ENCODE measurements at places on chromosomes 11 and 22.

DNA sequence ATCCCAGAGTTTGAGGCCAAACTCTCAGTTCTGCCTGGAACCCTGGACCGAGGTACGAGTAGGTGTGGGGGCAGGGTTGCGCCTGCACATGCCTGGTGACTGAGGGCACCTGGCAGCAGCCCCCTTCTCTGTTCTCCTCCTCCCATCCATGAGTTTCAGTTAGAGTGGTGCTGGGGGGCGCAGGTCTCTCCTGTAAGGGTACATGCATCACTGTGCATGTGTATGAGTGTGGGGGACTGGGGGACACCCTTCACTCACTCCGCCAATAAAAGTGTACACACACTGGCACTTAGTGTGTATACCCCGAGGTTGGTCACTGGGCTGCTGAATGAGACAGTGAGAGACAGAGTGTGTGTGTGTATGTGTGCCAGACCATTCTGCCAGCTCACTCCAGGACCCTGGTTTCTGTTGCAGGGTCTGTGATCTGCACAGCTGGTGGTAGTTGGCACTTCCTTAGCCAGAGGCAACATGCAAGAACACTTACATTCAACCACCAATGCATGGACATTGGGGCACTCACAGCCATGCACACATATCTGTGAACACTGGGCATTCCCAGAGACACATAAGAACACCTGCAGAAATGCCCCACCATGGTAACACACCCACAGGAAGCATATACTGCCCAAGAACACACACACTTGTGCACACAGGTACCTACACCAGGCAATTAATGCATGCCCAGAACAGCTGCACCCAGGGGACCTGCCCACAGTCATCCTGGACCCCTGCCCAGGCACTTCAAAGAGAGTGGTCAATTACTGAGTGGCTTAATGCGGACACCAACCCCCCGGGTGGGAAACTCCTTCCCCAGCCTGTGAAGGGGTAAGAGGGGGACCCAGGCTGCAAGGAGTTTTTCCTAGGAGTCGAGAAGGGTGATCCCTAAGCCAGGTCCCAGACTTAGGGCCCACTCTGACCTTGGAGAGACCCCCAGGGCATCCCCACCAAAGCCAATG is 1.2 kb upstream of the NRXN2 start:
- no peak for DNase-seq
- no peak overlapping the region for H3K4me3 ChIP-seq
- peaks cover 15% of the 10 kb centered on the region for H3K27me3 ChIP-seq
- no peak overlapping the region for H3K27ac ChIP-seq
- H3K36me3 ChIP-seq = peaks cover 23% of the 10 kb centered on the region

GRCh38 chr22:26806445-26807175 is 149.2 kb downstream of the MIAT start:
- H3K27me3 ChIP-seq = no peaks in the 10 kb centered on the region
- H3K4me1 ChIP-seq = no peaks in the 10 kb centered on the region
- H3K4me3 ChIP-seq = no peak overlapping the region
- H3K36me3 ChIP-seq = no peaks in the 10 kb centered on the region
- DNase-seq = no peak

DNA sequence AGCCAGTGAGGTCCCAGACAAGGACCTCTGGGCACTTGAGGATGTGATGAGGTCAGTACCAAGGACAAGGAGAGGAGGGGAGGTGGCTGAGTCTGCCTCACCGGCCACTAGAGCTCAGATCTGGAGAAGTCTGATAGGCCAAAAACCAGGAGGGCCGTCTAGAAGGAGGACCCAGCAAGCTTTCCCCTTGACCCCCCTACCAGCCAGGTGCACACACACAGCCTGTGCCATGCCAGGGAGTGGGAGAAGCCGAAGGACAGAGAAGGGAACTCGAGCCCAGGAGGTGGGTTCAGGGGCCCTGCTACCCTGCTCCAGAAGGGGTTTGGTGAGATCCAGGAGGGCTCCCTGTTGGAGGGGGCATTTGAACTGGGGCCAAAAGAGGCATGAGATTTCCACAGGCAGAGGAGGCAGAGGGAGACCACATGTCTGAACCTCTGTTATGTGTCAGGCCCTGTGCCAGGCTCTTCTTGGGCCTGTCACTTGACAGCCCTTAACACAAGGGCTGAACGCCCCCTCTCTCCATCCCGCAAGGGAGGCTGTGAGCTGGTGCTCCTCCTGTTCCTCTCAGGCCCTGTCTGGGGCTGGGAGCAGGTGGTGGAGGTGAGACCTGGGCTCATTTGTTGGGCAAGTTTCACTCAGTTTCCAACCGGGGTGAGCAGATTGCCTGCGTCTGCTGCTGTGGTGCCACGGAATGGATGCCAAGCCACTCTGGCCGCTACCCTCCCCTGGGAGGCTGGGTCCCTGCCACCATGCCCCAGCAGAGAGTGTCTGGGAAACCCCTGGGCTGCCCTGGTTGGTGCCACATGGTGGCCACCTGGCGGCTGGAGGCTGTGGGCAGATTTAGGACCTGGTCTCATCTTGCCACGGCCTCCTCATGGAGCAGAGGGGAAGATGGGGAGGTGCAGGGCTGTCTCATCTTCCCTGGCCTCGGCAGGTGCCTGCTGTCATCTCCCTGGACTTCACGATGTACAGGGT is 65.2 kb downstream of the MPPED1 start:
- no peak overlapping the region for H3K27ac ChIP-seq
- no peaks in the 10 kb centered on the region for H3K27me3 ChIP-seq
- no peak overlapping the region for H3K4me3 ChIP-seq
- DNase-seq = no peak

GRCh38 chr11:129787532-129788155 is 28.0 kb upstream of the TMEM45B start:
- H3K4me3 ChIP-seq = no peak overlapping the region
- H3K27ac ChIP-seq = no peak overlapping the region
- no peak for DNase-seq
- H3K36me3 ChIP-seq = no peaks in the 10 kb centered on the region

- H3K36me3 ChIP-seq = no peaks in the 10 kb centered on the region
- H3K27ac ChIP-seq = no peak overlapping the region
- DNase-seq = no peak
- no peaks in the 10 kb centered on the region for H3K4me1 ChIP-seq
Measured at GRCh38 chr22:26065847-26066246, 103.4 kb upstream of the SEZ6L start.

All from esophagus muscularis mucosa (tissue), 4 donors.